EL (cell line): ENCODE measurements at places on chromosomes 2 and 18.

- no peak for DNase-seq
Observed at GRCh38 chr18:64287926-64288325, 139.0 kb upstream of the LINC00305 start.

DNA sequence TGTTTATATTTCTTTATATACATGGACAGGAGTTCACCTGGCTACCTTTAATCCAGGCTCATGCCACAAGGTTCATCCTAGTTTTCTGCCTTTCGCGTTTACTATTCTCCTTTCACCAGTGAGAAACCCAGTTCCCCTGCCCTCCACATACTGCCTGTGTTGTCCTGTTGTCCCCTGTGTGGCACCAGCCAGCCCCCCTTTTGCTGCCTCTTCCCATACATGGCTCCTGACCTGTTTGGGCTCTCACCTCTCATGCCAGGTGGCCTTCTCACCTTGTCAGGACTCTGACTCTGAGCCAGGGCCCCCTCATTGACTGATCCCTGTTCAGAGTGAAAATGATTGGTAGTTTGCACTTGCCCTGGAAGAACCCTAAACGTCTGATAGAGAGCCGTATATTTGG lies 13.6 kb downstream of the ASB1 start:
- no peak for DNase-seq

GRCh38 chr2:127508631-127509034 lies 17.7 kb downstream of the IWS1 start:
- DNase-seq = peak; percentile 99

GRCh38 chr2:52874466-52875106 lies 893.0 kb upstream of the CHAC2 start:
- DNase-seq = peak; percentile 3

- peak; percentile 97 for DNase-seq
Observed at GRCh38 chr2:232385660-232386489, 7.3 kb downstream of the ALPP start.

GRCh38 chr18:75114231-75114764 lies 94.6 kb downstream of the PTGR3 start:
- no peak for DNase-seq

DNA sequence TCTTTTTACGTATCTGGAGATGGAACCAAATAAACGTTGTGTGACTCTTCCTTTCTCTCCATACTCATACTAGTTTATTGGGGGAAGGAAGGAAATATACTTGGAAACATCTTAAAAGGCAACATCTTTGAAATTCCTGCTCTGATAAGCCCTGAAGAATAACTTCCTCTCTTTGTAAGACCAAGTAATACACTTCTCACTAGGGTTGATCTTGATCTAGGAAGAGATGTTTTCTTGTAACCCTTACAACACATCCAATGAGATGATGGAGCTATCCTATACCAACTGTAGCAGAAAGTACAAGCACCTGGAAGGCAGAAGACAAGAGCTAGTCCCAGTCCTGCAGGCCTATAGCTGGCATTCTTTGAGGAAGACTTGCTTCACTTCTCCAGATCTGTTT lies 2.0 kb downstream of the ANKRD44 start:
- DNase-seq = no peak

GRCh38 chr2:32627441-32627813 lies 423 bp upstream of the TTC27 start:
- peak; percentile 52 for DNase-seq

GRCh38 chr2:120094795-120095194 lies 81.9 kb downstream of the EPB41L5 start:
- DNase-seq = no peak

DNA sequence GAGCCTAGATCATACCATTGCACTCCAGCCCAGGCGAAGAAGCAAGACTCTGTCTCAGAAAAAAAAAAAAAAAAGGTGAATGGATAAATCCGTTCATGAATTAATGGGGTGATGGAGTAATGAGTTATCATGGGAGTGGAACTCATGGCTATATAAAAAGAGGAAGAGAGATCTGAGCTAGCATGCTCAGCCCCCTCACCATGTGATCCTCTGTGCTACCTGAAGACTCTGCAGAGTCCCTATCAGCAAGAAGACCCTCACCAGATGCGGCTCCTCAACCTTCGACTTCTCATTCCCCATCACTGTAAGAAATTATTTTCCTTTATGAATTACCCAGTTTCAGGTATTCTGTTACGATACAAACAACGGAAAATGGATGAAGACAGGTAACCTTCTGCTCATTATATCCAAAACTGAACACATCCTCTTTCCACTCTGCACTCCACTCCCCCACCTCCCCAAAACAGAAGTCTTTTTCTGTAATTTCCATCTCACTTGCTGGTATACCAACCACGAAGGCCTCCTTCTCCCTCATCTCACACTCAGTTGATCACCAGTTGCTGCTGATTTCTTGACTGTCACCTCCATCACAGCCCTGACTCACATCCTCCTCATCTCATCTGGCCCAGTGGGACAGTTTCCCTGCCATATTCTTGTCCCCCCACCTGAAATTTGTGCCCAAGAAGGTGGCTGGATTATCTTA lies 8.8 kb downstream of the RETREG2 start:
- no peak for DNase-seq

GRCh38 chr2:96537066-96537733 lies 648 bp downstream of the ARID5A start:
- DNase-seq = peak; percentile 79

GRCh38 chr2:223900066-223900465 lies 45.1 kb downstream of the WDFY1 start:
- no peak for DNase-seq

DNA sequence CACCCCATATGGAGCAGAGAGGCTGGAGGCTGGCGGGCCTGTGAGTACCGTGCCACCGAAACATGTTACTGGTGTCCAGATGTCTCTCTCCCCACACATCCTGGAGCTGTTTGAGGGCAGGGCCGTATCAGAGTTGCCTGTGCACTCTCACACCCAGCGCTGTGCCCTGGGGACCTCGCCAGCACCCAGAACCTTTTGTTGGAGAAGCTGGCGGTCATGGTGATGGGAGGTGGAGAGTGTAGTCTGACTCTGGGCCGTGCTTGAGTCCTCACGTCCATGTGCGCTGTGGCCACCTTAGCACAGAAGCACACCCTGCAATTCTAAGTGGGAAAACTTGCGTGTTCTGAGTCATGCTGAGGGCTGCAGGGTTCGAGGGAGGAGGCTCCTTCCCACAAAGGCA lies 259.2 kb downstream of the NDUFA10 start:
- no peak for DNase-seq

DNA sequence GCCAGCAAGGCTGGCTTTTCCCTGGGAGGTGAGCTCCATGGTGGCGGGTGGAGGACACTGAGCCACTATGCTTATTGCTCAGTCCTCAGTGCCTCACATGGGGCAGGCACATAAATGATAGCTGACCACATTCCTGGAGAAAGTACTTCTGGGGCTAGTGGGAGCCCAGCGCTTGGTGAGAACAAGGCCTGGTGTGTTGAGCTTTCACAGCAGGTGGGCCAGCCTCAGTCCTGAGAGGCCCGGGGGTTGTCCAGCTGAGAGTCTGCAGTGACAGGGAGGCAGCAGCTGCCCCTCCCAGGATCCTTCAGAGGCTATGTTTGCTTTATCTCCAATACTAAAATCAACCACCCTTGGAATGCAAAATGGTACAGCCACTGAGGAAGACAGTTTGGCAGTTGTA lies 217.7 kb downstream of the ZBTB7C start:
- DNase-seq = no peak

DNA sequence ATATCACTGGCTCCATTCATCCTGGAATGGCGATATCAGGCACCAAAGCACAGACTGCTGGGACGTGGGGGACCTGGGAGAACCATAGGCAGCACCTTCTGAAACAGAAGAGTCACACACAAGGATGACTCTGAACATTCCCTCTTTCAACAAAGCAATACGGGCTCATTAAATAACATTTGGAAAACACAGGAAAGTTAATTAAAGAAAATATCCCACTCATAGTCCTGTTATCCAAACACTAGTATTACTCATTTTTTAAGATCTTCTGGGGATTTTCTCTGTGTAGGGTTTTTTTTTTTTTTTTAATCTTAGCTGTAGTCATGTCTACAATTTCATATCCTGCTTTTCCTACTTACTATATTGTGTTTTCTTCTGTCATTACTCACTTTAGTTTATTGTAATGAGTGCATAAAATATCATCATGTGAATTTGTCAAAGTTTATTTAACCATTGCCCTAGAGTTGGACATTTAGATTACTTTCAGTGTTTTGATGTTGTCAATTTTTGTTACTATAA lies 70.0 kb upstream of the SP3 start:
- DNase-seq = no peak

GRCh38 chr18:32469190-32469651 lies 1.5 kb downstream of the GAREM1 start:
- DNase-seq = no peak

GRCh38 chr18:48902856-48903601 lies 47.7 kb downstream of the SMAD7 start:
- DNase-seq = peak; percentile 33

- no peak for DNase-seq
Observed at GRCh38 chr18:38312532-38312931, 746.9 kb upstream of the CELF4 start.

- no peak for DNase-seq
Observed at GRCh38 chr2:165969227-165969626, 15.7 kb upstream of the TTC21B start.

GRCh38 chr18:75157851-75158250 lies 51.1 kb downstream of the PTGR3 start:
- no peak for DNase-seq

DNA sequence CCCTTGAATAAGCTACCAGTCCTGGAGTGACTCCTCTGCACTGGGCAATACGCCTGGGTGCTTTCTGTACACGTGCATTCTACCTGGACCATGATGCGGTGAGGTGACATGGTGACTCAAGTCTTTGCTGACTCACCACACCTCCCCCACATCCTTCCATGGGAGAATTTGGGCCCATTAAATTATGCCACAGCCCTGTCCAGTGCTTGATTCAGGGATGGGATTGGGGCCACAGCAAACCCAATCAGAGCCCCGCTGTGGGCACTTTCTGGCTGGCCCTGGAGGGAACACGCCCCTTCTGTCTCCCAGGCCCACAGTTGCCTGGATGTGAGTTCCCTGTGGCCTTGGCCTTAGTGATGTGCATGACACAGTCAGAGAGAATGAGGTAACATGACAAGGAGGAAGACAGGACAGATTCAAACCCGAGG lies 86.9 kb downstream of the LRRC30 start:
- DNase-seq = no peak

DNA sequence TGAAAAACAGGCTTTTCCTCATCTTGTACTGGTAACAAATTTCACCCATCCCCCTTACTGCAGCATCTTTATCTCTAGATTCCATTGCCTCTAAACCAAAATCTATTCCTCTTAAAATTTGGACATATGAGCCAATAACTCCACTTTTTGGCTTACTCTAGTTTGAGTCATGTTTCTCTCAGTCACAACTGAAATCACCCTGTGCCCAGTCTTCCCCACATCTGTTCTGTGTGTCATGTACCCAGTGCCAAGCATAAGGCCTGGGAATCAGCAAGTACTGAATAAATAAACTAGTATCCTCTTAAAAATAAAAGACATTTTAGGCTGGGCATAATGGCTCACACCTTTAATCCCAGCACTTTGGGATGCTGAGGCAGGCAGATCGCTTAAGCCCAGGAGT lies 20.8 kb upstream of the CHN1 start:
- no peak for DNase-seq

- DNase-seq = no peak
Observed at GRCh38 chr2:153477636-153478288, 800 bp downstream of the RPRM start.

DNA sequence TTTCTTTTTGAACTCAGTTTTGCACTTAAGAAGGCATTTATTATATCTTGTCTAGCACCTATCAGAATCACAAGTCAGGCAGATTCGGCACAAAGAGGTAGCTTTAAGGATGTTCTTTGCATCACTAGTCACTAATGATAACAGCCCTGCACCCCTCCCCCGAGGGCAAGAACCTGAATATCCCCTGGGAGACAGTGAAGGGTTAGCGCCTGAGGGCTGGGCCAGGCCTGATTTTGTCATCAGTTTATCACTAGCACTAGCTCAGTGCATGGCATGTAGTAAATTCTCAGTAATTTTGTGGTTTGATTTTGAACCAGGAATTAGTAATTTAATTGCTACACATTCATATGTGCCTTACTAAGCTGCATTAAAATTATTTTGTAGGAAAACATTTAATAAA lies 23.9 kb upstream of the HS6ST1 start:
- DNase-seq = peak; percentile 34

GRCh38 chr18:42644729-42645131 lies 470.8 kb downstream of the RIT2 start:
- no peak for DNase-seq
